NCI-H1694 (cell line): ENCODE measurements at places on chromosomes 2 and 18.

GRCh38 chr2:218393750-218394290, 5.8 kb upstream of the CTDSP1 start:
- no peak for DNase-seq

GRCh38 chr2:121707344-121707919, 29.2 kb downstream of the NIFK start:
- DNase-seq: no peak

DNA sequence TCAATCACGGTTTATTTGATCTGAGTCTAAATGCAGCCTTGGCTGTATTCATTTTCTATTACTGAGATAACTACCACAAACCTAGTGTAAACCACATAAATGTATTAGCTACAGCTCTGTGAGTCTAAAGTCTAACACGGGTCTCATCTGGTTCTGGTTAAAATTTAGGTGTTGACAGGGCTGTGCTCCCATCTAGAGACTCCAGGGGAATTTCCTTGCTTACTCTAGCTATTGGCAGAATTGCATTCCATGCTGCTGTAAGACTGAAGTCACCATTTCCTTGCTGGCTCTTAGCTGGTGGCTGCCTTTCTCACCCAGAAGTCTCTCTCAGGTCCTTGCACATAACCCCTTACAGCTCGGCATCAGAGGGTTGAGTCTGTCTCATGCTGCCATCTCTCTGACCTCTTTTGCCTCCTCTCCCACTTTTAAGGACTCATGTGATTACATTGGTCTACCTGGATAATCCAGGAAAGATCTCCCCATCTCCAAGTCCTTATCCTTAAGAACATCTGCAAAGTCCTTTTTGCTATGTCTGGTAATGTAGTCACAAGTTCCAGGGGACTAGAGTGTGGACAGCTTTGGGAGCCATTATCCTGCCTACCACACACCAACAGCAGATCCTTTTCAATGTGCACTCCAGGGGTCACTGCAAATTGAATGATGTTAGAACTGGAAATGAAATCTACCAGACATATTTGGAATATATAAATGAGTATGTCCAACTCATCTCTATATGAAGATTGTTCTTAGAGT, 207.0 kb upstream of the AGAP1 start:
- DNase-seq: no peak

GRCh38 chr2:126720638-126721037, 64.7 kb downstream of the GYPC start:
- no peak for DNase-seq

DNA sequence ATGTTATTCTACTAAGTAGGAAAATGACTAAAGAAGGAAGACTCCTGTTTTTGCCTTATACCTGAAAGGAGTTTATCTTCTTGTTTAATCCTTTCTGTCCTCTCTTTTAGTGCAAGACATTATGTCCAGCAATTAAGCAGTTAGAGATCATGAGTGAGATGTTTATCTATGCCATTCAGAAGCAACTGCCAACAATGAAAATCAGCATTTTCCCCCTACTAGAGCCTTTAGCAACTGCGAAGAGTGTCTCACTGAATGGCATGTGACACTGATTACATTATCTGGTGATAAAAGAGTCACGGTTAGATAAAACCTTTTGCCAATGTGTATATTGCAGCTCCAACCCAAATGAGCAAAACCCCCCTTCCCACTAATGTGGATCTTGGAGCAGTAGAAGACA, 357.7 kb upstream of the SYT4 start:
- DNase-seq: no peak

GRCh38 chr2:88176352-88176984, 6.3 kb downstream of the THNSL2 start:
- DNase-seq: no peak

GRCh38 chr2:10566018-10566417, 117.9 kb upstream of the ODC1 start:
- DNase-seq: no peak

GRCh38 chr2:26172189-26172870, 558 bp upstream of the GAREM2 start:
- no peak for DNase-seq

- no peak for DNase-seq
These were observed 2.3 kb upstream of the VSNL1 start for GRCh38 chr2:17538022-17538843.

- no peak for DNase-seq
These were observed 661.6 kb downstream of the PLCL1 start for GRCh38 chr2:198465970-198466369.

- DNase-seq: peak; percentile 67
These were observed 137.4 kb upstream of the CDCA7 start for GRCh38 chr2:173217116-173217840.

DNA sequence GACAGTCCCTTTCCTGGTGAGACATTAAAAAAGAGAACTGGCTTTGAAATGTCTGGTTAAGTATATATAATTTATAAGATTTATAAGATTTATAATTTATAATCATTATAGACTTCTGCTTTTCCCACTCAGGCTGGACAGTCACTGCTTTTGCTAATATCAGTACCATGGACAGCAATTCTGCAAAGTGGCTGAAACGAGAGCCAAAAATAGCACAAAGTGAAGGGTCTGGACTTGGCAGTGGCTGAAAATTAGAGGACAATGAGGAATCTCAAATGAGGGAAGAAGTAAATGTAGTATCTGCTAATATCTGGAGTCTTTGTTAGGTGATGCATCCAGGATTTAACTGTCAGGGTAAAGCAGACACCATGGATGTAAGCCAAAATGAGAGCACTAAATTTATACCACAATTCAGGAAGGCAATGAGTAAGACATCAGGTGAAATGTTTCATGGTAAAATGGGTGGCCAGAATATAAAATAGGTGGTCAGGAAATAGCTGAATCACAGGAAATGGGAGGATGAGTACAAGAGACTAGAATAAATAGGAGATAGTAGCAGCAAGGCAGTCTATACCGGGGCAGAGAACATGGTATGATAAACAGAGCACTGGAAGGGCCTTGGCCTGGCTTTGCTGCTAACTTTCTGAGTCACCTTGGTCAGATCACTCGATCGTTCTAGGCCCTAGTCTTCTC, 39.6 kb upstream of the BOD1L2 start:
- DNase-seq: no peak

DNA sequence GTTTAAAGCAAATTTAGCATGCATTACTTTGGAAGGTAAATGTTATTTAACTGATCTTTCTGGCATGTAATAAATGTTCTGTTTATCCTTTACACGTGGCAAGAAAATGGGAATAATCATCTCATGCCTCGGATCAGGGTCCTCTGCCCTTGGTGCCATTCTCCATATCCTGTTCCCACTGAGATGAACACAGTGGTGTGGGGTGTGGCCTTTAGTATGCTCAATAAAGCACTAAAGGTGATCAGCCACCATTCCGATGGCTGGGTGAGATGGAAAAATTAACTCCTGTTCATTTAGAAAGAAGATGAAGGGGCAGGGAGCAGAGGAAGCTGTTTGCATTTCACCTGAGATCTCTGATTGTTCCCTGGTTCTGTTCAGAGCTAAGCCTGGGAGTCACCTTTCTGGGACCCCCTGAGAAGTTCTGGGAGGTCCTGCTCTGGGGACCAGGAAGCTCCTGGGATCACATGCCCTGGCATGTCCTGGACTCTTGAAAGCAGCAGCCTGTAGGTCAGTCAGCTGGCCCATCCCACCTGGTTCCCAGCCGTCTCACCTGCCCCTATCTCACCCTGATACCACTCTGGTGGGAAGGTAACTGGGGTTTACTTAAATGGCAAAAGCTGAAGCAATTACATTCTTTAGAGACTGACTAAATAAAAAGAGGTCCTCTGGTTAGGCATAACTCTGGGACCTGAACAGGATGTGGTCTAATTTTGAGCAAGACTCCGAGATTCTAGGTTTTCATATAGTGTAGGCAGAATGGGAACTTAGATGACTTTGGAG, 288.9 kb upstream of the EPAS1 start:
- DNase-seq: no peak

DNA sequence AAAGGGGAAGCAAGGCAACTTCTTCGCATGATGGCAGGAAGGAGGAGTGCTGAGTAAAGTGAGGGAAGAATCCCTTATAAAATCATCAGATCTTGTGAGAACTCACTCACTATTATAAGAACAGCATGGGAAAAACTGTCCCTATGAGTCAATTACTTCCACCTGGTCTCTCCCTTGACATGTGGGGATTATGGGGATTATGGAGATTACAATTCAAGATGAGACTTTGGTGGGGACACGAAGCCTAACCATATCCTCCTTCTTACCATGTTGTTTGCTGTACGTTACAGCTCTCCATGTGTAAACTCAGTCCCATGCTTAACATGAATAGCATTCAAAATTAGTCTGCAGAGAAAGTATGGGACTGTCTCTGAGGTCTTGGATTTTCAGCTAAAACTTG, 1096.8 kb upstream of the ACVR2A start:
- no peak for DNase-seq

DNA sequence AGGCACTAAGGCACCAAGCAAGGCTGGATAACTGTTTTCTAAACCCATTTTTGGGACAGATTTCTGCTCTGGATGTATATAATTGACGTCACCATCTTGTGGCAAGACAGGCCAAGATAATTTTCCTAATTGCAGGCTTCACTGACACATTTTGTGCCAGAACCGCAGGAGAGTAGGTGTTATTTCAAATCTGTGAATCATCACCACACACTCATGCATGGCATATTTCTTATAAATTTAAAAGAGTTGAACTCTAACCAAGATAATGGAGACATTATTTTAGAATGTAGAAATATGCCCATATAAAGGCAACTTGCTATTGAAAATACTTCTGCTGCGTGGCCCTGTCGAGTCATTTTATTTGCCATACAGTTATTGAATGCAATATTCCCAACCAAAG, 68.3 kb upstream of the ACYP2 start:
- no peak for DNase-seq

DNA sequence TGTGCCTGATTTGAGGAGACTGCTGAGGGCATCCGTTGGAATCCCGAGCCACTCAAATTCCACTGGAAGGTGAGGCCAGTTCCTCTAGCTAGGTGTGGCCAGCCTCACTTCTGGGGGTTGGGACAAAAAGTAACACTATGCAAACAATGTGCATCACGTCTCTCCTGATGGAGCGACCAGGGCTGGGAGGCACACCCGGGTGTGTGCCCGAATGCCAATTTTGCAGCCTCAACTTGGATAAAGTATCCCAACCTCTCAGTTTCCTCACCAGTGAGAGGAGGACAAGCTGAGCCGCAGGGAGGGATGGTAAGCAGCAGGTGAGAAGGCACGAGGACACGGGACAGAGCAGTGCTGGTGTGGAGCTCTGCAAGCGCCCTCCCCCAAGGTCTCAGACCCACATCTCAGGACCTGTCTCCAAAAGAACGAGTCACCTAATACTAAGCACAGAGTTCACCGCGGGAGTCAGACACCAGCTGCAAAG, 218.3 kb downstream of the HAUS1 start:
- no peak for DNase-seq

- DNase-seq: no peak
These were observed 19.2 kb downstream of the SMARCAL1 start for GRCh38 chr2:216431531-216431856.

- DNase-seq: no peak
These were observed 31.0 kb upstream of the CCDC93 start for GRCh38 chr2:118044854-118045253.

GRCh38 chr2:221282386-221282785, 289.7 kb downstream of the EPHA4 start:
- DNase-seq: no peak

GRCh38 chr2:171104379-171104778, 56.3 kb downstream of the TLK1 start:
- no peak for DNase-seq

DNA sequence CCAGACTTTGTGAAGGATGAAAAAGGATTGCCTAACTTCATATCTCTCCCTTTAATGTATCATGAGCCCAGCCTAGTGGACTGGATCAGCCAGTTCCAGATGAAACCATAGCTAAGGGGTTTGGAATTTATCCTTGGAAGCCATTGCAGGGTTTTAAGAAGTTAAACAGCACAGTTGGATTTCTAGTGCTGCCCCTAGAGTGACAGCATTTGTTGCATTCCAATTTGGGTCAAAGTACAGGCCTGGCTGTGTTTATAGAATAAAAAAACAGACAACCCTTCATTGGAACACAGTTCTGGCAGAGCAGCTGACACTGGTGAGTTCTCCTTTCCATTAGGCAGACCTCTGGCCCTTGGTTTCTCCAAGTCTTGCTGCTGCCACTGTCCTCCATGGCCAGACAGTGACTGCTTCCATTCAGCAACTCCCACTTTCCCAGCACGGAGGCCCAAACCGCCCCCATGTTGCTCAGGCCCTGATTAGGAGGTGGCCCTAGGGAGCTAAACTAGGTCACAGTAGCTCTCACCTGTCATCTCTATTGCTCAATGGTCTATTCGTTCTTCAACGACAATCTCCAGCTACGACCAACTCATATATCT, 8.0 kb downstream of the GPR39 start:
- no peak for DNase-seq

DNA sequence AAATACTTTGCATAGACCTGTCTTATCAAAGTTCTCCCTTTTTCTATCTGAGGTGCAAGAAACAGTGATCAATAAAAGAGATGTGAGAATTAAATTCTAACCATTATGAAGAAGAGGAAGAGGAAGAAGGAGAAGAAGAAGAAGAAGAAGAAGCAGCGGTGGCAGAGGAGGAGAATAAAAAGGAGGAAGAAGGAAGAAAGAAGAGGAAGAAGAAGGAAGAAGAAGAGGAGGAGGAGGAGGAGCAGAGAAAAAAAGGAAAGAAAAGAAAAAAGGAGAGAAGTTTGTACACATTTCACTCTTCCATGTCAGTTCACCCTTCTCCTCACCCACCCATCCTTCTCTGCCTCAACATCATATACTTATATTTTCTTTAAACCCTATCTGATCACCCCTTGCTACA, 68.4 kb downstream of the METTL4 start:
- DNase-seq: no peak

DNA sequence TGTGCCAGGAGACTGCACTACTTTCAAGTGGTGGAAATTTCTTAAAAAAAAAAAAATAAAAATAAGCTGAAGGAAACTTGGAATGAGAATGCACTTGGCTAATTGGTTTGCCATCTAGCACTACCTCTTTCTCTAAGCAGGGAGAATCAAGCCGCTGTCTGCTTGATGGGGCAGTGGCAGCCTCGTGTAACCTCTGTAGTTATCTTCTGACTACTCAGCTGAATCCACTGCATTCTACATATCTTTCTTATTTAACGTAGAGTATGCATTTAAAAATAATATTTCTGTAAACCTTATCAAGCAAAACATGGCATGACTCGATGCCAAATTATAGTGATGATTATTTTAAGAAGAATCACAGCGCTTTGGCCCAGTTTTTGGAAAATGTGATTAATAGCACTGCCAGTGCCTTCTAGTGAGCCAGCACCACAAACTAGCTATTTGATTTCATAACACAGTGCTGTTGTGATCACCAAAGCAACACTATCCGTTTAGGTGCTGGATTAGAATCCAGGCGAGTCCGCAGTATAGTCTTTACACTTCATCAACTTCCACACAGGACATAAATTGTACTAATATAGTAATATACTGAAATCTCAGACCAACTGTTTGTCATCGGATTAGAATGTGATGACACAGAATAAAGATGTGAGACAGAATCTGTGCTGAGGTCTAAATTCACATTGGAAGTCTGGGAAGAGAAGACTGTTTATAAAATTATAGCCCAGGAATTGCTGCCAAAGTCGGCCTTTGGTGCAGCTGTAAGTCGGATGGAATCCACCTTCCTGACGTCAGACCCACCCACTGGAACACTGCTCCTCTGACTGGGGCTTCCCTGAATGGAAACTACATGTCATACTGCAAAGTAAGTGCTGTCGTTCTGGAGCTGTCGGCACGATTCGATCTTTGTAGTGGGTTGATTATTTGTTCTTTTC, 136.5 kb upstream of the ETAA1 start:
- DNase-seq: peak; percentile 60

- no peak for DNase-seq
These were observed 242.2 kb upstream of the FANCL start for GRCh38 chr2:58483307-58483706.
